ENCODE measurements at places on chromosomes 4 and X.

GRCh38 chr4:85790582-85790981, 315.6 kb downstream of the ARHGAP24 start:
- ATAC-seq = no peak

GRCh38 chrX:44432641-44433040, 89.2 kb upstream of the EFHC2 start:
- ATAC-seq = no peak

- no peak for ATAC-seq
These were observed 36.9 kb upstream of the PROM1 start for GRCh38 chr4:16120720-16121119.

GRCh38 chr4:26290321-26290720, 30.5 kb upstream of the RBPJ start:
- no peak for ATAC-seq

Measured in activated T-helper 17 cell treated with anti-CD3 and anti-CD28 coated beads, Interleukin-2, amount 50 U/mL, for 72 hours (primary cell).